T-helper 17 cell (primary cell): ENCODE measurements at places on chromosomes 7 and 10. TPM values are rescaled to one million over a fixed set of nuclear protein-coding genes. Genes with fewer than 3 reads are reported as not detected.

Gene GIMAP4
- 62.1 TPM for total RNA-seq

Gene OR6B1
- total RNA-seq, result not detected

Gene ECHS1
- total RNA-seq, result 18.2 TPM

Gene ZSWIM8
- 71.7 TPM for total RNA-seq

Gene ANTXRL
- not detected for total RNA-seq

Gene AGR3
- total RNA-seq, result not detected

DNA sequence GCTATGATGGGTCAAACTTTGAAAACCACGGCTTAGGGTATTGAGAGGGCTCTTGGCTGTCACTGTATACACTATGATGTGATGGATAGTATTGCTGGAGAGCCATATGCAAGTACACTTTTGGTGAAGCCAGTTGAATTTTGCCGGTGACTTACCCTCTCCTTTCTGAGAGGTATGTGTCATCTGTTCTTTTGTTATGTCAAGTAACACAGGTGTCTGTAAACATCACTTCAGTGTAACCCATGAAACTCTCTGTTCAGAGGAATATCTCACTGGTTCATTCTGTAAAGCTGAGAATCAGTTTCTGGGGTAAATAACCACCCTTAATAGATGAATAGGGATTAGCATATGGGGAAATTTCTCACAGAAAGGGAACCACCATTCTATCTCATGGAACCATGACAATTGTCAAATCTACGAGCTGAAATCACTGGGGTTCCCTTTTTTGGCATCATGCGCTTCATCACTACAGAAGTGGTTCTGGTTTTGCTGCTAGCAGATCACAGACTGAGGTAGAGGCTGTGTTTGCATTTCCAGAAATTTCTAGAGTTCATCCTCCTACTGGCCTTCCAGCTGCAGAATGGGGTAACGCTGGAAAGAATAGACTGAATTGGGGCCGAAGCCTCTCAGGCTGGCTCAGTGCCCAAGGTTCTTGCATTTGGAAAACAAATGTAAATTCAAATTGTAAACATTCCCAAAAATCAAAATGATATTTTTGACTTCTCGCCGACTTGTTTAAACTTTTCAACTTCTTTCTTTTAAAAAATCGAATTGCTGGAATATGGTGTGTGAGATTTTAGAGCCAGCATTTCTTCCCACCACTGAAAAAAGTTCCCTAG is 83.3 kb upstream of the CREB5 start:
- no peak for DNase-seq

GRCh38 chr10:93319896-93320295 is 162.2 kb downstream of the MYOF start:
- DNase-seq, result no peak

DNA sequence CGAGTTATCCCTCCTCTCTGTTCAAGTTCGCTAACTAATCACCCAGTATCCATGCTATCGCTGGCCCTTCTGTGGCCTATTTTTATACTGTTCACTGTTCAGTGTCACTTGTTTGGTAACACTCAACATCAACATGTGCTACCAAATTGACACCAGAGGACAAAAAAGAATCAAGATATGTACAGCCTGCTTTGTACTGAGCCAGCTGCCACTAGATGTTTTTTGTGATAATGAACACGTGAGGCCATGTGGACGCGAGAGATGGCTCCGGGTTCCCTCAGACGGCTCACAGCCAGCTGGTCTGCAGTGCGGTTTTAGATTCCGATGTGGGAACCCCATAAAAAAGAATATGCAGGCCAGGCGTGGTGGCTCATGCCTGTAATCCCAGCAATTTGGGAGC is 21.2 kb downstream of the CAV1 start:
- no peak for DNase-seq

- DNase-seq, result no peak
Measured at GRCh38 chr10:126928274-126928673, 23.0 kb downstream of the DOCK1 start.

- no peak for DNase-seq
Measured at GRCh38 chr10:31051703-31052102, 20.0 kb upstream of the ZNF438 start.

DNA sequence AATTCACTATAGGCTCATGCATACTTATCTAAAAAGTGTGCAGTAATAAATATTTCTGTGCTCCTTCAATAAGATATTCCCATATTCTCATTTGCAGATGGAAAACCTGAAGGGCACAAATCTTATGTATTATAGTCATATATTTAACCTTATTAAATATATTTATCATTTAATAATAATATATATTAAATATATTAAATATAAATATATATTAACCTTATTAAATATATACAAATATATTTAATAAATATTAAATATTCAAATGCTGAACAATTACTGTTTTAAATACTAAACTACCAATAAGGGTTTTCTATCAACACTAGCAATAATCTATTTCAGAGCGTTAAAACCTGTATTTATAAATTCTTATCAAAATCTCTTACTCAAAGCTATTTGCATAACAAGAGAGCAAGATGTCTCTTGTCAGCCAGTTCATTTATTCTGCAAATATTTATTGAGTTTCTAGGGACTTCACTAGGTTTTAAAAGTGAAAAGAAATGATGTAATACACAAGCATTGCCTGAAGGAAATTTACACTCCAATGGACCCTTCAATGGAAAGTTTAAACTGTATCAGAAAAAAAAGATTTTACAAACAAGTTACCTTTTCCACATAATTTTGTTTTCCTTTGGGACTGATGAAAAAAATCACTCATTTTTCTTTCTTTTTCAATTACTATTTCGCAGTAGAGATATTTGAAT is 159.2 kb downstream of the AGMO start:
- no peak for DNase-seq

DNA sequence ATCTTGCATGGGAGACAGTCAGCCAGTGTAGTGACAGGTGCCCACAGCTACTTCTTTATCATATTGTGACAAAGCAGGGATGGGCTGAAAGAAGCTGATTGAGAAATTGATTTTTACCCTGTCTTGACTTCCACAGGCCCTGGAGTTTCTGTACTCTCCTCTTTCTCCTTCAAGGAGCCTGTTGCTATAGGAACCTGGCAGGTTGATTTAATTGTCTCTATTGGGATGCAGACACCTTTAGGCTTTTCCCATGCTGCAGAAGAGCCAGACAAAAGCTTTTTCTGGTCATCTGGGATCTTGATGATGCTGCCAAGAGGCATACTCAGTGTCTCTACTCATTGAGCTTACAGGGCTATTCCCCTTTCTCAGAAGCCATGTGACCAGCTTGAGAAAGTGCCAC is 754.8 kb downstream of the KCNMA1 start:
- DNase-seq, result no peak

- DNase-seq, result no peak
Measured at GRCh38 chr10:27759483-27760272, 14.1 kb upstream of the MKX start.

- no peak for DNase-seq
Measured at GRCh38 chr7:18906901-18907300, 210.5 kb downstream of the TWIST1 start.

DNA sequence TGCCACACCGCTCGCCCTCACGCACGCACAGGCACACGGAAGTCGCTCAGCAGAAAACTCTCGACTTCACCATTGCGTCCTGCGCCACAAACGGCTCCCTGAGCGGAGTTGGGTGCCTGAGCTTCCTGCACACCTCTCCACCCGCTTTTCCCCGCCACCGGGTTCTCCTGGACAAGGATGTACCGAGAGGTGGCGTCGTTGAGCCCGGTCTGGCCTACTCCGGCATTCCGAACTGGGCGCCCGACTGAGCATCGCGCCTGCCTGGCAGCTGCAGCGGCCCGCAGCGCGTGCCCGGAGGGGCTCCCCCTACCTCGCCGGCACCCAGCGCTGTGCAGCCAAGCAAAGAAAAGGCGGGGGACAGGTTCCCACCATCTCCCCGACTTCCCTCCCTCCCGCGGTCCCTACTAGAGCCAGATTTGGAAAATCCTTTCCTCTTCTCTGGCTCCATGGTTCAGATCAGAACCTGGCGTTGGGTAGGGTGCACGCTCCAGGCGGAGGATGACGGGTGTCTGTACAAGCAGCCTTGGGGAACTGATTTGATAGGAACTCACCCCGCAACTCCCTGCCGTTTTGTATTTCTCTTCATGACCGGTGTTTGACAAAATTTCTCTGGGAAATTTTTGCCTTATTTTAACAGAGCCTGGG is 1.7 kb downstream of the SORCS3 start:
- no peak for DNase-seq

DNA sequence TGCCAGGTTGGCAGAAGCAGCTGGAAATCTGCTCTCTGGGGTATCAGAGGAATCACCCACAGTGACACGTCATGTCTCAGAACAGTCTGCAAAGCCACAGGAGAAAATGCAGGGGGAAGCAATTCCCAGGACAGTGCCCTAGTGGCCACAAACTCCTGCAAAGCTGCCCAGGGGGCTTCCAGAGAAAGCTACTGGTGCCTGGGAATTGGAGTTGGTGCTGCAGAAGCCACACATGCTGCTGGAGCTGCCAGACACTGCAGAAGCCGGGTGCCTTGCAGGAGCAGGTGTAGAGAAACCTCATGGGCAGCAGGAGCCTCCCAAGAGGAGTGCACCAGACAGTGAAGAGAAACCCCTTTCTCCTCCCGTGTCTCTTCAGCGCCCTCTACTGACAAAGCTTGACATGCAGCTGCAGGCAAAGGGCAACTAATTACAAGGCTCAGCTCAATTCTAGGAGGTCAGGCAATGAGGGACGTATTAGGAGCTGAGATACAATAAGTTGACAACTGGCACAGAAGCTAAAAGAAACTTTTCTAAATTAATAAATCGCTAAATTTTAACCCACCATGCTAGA is 30.2 kb upstream of the NUB1 start:
- no peak for DNase-seq

DNA sequence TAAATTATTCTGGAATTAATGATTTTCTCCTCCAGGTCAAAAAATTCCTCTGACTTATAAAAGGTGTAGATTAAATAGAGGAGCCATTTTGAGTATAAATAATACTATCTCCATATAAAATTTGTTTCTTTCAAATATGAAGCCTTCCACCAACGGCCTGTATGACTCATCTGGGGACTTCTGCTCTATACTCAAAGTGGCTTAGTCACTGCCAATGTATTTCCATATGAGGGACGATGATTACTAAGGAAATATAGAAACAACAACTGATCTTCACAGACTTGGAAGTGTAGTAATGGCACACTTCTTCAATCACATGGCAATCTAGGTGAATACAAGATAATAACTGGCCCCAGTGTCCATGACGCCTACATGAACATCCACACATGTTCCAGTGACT is 335.6 kb upstream of the HGF start:
- no peak for DNase-seq

- no peak for DNase-seq
Measured at GRCh38 chr10:31961277-31962074, 32.8 kb upstream of the ARHGAP12 start.

GRCh38 chr7:128726059-128726736 is 13.0 kb upstream of the CALU start:
- no peak for DNase-seq
